ENCODE measurements at places on chromosomes 2 and 18.

GRCh38 chr2:25587361-25587760, 86.0 kb downstream of the DTNB start:
- no peak for DNase-seq

DNA sequence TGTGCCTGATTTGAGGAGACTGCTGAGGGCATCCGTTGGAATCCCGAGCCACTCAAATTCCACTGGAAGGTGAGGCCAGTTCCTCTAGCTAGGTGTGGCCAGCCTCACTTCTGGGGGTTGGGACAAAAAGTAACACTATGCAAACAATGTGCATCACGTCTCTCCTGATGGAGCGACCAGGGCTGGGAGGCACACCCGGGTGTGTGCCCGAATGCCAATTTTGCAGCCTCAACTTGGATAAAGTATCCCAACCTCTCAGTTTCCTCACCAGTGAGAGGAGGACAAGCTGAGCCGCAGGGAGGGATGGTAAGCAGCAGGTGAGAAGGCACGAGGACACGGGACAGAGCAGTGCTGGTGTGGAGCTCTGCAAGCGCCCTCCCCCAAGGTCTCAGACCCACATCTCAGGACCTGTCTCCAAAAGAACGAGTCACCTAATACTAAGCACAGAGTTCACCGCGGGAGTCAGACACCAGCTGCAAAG, 218.3 kb downstream of the HAUS1 start:
- peak; percentile 36 for DNase-seq

GRCh38 chr2:64865073-64865830, 123.9 kb upstream of the SLC1A4 start:
- peak; percentile 78 for DNase-seq

GRCh38 chr2:38666556-38666910, 619 bp downstream of the GALM start:
- no peak for DNase-seq

GRCh38 chr2:24972315-24972961, 683 bp upstream of the DNAJC27 start:
- DNase-seq, result no peak

GRCh38 chr2:29261003-29261402, 145.8 kb downstream of the CLIP4 start:
- no peak for DNase-seq

GRCh38 chr2:15010346-15010745, 377.8 kb downstream of the LRATD1 start:
- no peak for DNase-seq

GRCh38 chr2:175414191-175414881, 232.8 kb upstream of the ATP5MC3 start:
- no peak for DNase-seq

DNA sequence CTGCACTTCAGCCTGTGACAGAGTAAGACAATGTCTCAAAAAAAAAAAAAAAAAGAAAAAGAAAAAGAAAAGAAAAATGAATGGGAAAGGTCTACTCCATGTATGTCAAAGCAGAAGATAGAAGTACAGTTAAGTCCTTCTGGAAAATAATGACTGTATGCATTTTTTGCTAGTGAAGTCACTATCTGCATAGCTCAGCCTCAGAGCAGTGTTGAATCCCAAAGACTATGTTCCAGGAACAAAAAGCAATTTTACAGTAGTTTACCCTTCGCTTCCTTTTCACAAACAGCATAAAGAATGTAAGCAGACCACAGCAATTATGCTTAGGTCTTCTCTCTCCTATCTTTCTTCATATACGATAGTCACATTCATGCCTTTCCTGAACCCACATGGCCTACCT, 497.4 kb downstream of the CMPK2 start:
- DNase-seq, result no peak

DNA sequence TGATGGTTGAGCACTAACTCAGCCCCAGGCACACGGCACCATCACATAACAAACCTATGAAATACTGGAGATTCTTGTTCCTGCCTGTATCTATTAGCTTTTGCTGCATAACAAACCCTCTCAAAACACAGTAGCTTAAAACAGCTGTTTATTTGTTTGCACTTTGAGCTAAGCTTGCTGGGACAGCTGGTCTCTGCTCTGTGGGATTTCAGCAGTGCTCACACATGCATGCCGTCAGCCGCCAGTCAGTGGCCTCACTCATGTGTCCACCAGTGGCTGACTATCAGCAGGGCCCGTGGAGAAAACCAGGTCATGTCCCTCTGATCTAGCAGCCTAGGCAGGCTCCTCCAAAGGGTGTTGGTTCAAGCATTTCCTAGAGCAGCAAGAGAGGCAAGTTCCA, 52.8 kb upstream of the RAB12 start:
- DNase-seq, result no peak

DNA sequence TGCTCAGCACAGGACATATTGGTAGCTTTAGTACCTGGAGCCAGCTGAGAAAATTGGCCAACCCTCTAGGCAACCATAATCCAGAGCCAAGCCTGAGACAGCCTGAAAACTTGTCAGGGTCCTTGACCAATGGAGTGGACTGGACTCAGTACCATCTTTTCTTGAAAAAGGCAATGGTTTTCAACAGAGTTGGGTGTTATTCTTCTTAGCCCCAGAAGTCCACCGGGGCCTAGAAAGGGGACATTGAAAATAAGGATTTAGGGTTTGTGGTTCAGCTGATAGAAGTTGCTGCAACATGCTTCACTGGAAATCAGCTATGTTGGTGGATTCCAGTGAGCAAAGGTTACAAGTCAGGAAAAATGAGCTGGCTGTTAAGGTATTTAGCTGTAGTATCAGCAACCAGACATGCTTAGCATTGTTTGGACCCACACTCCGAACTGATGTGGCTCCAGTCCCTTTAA, 22.1 kb upstream of the CNOT11 start:
- no peak for DNase-seq

- no peak for DNase-seq
These were observed 59.5 kb upstream of the LYPD1 start for GRCh38 chr2:132729522-132729921.

DNA sequence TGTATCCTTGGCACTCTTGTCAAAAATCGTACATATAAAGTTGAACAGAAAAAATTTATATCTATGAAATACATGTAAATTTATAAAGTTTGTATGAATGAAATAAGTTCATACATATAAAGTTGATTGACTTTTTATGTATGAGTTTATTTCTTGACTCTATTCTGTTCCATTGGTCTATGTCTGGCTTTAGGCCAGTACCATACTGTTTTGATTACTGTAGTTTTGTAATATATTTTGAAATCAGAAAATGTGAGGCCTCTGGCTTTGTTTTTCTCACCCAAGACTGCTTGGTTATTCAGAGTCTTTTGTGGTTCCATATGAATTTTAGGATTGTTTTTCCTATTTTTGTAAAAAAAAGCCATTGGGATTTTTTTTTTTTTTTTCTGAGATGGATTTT, 41.8 kb upstream of the SP9 start:
- DNase-seq, result no peak

DNA sequence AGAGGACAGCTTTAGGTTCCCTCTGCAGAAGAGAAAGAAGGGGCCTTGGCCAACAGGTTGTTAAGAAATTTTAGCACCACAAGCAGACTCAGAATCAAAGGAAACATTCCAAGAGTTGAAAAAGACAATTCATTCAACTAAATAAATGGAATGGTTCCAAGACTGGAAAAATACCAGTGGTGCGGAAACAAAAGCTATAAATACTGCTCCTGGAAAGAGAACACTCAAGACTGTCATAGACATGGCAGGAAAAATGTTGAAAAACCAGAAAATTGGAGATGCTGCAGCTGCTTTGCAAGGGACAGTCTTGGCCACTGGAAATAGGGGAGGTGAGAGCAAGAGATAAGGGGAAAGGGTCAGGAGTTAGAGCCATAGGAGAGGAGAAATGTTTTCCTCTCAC, 312.7 kb upstream of the CYRIA start:
- no peak for DNase-seq

GRCh38 chr18:23433360-23433759, 19.7 kb upstream of the RIOK3 start:
- no peak for DNase-seq

DNA sequence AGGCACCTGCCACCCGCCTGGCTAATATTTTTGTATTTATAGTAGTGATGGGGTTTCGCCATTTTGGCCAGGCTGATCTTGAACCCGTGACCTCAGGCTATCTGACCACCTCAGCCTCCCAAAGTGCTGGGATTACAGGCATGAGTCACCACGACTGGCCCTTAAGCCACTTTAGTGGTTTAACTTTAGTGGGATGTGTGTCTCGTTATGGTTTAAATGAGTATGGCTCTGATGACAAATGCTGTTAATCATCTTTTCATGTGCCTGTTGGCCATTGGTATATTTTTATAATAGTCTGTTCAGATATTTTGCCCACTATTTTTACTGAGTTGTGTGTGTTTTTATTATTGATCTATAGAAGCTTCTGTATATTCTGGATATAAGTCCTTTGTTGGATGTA, 205.9 kb downstream of the MYO1B start:
- DNase-seq, result no peak

- no peak for DNase-seq
These were observed 4.7 kb upstream of the ORC2 start for GRCh38 chr2:200968162-200968561.

DNA sequence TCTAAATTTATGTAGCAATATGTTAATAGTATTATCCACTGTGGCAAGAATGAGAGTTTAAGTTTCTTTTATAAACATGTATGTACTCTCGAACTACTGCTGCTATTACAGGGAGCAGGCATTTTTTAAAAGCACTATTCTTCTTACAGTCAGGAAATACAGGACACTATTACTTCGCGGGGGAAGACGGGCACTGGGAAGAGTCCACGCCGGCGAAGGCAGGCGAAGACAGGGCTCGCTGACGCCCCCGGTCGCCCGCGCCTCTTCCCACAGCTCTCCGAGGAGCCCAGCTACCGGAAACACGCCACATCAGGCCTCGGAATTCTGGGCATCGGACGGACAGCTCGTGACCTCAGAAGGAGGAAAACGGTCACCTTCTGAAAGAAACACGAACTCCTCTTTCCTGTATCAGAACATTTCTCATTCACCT, 90.2 kb downstream of the FAM161A start:
- DNase-seq, result peak; percentile 76

GRCh38 chr18:49031511-49032188, 80.9 kb upstream of the SMAD7 start:
- DNase-seq, result peak; percentile 54

- DNase-seq, result no peak
These were observed 33.4 kb downstream of the XRCC5 start for GRCh38 chr2:216142540-216142939.

DNA sequence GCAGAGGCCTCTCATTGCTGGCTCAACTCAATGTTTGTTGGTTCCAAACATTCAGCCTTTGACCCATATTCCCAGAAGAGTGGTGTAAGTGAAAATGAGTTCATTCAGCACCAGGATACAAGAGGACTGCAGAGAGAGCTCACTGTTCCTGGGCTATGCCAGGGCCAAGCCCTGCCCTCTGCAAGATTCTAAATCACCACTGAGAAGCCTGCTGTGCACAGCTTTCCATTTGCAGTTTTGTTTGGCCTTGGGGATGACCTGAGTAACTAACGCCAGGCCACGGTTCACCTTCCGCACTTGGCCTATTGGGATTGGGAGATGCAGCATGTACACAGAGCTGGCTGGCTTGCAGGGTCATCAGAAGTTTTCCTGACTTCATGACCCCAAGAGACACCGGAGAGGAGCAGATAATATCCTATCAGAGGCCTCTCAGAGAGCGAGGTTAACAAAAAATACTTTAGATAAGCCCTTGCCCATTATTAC, 12.6 kb downstream of the GKN1 start:
- DNase-seq, result no peak

GRCh38 chr2:197873293-197873701, 68.9 kb downstream of the PLCL1 start:
- no peak for DNase-seq

- no peak for DNase-seq
These were observed 339.6 kb upstream of the LRATD1 start for GRCh38 chr2:14292964-14293363.

GRCh38 chr2:120396013-120396860, 50.3 kb downstream of the INHBB start:
- DNase-seq, result peak; percentile 59

DNA sequence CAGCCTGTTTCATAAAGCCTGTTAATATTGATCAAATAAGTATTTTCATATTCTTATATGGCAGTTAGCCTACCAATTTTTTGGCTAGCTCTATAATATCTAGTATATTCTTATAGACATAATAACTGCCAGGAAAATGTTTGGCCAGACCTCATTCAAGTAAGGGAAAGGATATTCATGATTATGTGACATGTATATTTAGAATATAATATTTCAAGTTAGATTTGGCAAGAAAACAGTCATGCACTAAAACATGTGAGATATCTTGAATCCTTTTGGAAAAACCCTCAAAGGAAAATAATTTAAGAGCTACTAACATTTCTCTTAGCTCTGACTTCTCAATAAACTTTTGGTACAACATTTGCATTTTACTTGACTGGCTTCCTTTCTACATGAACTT, 694.1 kb downstream of the PLCL1 start:
- DNase-seq, result no peak

DNA sequence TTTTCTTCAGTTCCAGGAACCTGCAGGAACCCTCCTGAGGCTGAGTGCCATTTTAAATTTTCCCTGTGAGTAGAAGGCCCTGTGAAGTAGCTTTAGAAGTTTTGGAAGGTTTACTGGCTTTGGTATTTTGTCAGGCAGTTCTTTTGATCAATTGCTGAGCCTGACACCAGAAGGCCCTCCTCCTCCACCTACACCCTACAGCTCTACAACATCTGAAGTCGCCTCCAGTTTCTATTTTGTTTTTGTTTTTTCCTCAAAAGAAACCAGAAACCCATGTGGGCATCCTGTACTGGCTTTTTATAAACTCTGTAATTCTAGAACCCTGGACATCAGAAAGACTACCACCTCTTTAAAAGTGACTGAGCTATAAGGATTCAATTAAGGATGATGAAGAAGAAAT, 153.7 kb downstream of the NRXN1 start:
- DNase-seq, result no peak

DNA sequence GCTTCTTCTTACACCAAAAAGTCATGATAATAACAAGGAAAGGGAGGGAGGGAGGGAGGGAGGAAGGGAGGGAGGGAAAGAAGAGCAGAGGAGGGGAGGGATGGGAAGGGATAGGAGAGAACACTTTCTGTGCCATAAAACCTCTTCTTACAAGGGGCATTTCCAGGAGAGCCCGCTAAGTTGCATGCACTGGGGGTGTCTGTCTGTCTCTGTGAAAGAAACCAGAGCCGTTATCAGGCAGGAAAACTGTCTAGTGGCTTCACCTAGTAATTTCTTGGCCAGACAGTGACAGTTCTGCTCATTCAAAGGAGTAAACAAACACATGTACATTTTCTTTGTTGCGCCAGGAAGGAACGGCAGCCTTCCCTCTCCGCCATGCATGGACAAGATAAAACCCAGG, 45.8 kb downstream of the AQP12A start:
- DNase-seq, result no peak

- no peak for DNase-seq
These were observed 208.0 kb downstream of the ZFP36L2 start for GRCh38 chr2:43018179-43019024.

DNA sequence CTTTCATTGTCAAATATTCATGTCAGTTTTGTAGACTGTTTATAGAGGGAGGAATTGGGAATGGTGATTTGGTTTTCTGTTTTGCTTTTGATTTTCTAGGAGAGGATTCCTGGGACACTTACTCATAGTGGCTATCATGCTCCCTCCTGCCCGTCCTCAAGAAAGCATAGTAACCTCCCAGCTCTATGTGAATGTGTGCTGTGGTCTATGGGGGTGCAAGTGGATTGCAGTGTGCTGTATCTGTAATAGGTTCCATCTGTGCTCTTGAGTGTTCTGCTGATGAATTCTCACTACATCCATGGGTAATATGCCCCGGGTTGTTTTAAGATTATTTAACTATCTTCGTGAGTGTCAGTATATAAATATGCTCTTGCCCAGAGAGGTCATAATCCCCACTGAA, 811.3 kb downstream of the CNTNAP5 start:
- no peak for DNase-seq
